AG09319 (cell line): ENCODE measurements at places on chromosomes 1 and 21.

DNA sequence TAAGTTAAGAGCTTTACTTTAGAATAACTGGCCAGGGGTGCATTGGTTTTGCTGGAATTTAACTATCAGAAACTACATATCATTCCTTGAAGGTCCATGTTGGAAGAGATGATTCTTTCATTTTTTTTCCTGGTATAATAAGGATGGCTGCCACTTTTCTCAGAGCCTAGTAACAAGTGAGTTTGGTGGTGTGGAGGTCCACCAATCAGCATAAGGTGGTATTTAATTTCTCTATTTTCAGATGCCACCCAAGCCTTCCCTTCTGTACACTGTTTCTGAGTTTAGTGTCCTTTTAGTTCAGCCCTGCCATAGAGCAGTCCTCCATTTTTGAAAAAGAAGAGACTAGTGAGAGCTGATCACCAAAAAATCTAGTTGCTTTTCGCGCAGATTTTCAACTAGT lies 386.3 kb downstream of the USP25 start:
- no peak for DNase-seq

DNA sequence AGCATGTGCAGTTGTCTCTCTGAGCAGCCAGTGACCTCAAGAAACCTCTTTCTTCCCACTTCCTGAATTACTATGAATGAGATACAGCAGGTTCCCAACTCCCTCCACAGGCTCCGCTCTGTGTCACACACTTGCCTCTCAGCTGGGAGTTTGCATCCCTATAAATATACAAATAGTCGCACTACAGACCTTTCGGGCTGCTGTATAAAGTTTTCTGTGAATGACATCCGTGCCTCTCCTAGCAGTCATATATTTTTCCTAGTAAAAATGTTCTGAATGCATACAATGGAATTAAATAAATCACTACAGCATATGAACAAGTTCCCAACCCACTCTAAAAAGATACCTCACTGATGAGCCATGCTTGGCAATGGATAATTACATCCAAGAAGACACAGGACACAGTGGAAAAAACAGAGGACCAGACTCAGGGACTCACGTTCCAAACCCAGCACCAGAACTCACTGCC lies 66.8 kb downstream of the CAPZB start:
- DNase-seq = no peak

GRCh38 chr1:78171736-78172590 lies 126.2 kb downstream of the GIPC2 start:
- DNase-seq = no peak

DNA sequence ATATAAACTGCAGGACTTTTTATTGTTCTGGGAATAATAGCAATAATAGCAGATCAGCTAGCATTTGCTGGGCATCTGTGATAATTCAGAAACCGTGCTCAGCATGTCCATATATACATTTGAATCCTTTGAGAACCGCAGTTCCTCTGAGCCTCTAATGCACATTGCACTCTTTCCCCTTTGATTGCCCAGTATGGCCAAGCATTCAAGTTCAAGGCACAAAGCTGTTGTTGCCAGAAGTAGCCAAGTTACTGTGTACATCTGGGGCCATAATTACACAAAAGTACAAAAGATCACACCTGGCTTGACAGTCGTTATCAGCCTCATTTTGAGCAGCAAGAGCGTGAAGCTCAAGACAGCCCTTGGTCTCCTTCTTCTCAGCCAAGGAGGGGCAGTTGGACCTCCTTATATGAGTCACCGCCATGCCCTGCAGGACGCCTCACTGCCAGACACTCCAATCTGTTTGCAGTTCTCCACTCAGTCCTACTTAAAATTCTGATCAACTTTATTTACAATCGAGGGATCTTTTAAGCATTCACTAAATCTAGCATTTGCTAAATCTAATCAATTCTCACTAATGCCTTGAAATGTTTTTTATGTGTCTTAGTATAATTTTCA lies 216.0 kb downstream of the SLC35F3 start:
- no peak for DNase-seq

- no peak for DNase-seq
These were observed 17.4 kb downstream of the MIGA1 start for GRCh38 chr1:77796695-77797405.

GRCh38 chr1:17437580-17438317 lies 1.7 kb downstream of the RCC2 start:
- no peak for DNase-seq

DNA sequence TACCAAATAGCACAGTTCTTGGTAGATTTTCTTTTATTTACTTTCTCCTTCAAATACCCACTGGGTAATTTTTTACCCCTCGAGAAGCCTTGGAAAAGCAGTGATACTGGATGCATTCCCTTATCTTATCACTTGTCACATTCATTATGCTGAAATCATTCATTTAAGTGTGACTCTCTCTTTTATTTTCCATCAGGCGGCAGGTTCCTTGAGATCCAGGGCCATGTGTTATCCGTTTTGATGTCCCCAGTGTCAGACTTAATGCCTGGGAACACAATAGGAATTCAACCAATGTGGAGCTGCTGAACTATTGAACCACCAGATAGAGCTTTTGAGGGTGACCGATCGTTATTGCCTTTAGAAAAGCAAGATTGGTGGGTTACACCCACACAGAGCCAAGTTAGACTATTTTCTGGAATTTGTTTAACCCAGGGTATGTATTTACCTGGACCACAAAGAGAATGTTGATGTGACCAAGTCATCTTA lies 51.5 kb upstream of the ATP5PO start:
- DNase-seq = no peak

- DNase-seq = no peak
These were observed 9.6 kb downstream of the WRAP73 start for GRCh38 chr1:3640121-3640837.

GRCh38 chr21:42533306-42533962 lies 19.8 kb downstream of the SLC37A1 start:
- no peak for DNase-seq

DNA sequence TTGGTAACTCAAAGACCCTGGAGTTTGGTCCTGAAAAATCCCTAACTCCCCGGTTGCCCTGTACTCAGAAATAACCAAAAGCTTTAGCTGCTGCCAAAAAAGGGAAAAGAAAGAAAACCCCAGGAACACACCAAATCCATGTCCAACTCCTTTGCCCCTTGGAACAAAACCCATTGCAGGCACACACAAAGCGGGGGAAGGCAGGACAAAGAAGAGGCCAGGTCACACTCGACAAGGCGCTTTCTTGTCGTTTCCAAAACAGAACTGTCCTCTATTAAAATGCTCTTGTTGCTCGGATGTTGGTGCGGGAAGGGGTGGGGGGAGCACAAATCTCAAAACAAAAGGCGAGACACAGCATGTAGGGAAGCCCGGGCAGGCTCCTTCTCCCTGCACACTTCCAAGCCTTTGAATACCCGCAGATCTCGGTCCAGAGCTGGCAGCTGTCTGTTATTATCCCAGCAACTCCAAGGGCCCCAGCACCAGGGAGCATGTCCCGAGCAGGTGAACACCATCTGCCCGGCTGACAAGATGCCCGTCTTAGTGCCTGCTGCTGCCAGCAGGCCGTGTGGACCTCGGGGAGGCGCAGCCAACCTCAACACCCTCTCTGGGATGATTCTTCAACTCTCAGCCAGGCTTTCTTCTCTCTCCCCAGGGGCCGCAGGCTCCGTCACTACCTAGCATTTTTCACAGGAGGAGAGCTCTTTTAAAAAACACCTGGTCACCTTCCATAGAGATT lies 96.4 kb downstream of the SSBP3 start:
- DNase-seq = no peak

DNA sequence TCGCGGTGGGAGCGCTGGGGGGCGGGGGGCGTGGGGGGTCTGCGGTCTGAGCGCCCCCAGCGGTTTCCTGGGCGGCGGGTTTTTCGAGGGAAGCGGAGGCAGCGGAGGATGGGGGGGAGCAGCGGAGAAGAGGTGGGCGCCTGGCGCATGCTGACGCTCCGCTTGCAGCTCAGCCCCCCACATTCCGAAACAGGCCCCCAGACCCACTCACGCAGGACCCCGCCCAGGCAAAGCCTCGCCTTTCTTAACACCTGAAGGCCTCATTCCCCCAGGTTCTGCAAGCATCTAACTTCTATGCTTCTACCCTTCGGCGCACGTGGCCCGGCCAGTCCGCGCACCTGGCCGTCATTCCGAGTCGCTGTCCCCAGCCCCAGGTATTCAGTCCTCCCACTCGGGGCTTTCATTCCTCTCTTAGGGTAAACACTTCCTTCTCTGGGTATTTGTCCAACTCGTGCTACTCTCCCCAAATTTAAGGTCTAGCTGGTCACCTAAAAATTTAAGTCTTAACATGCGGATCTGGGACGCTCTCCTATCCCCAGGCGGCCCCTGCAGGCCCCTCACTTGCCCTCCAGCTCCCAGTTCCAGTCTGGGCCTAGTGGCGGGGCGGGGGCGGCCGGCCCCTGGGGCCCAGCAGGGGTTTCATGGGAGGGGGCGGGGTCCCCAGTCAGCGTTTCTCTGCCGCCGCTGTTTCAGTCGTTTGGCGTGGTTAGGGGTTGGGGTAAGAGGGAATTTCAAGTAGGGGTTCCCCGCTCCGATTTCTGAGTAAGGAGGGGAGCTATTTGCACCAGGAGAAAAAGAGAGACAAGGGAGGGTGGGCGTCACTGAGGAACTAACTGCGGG lies 2.8 kb upstream of the ZBTB7B start:
- DNase-seq = no peak

DNA sequence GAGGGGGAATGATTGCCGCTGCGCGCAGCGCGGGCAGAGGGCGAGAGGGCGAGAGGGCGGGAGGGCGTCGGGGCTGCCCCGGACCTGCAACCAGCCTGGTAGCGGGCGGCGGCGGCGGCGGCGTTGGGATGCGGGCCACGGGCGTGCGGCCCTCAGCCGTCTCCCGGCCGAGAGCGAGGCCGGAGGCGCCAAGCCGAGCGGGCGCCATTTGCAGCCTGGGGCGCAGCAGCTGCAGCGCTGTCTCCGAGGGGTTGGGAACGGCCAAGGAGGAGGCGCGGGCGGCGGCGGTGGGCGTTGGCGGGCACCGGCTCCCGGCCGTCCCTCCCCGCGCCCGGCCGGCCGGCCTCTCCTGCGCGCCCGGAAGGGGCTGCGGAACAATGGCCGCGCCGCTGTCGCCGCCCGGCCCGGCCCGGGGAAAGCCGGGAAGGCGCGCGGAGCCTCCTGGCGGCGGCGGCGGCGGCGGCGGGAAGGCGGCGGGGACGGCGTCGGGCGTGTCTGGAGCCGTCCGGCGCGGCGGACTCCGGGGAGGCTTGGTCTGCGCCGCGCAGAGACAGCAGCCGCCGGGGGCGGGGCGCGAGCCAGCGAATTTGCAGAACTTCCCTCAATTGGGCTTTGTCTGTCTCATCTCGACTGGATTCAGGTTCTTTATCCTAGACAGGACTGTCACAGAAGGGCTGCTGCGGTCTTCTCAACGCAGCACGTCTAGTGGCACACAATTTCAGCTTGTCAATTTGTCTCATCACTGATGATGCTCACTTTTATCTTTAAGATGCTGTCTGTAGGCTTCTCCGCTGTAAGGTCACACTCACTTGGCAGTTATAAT lies 35.7 kb downstream of the ZBTB8B start:
- no peak for DNase-seq

DNA sequence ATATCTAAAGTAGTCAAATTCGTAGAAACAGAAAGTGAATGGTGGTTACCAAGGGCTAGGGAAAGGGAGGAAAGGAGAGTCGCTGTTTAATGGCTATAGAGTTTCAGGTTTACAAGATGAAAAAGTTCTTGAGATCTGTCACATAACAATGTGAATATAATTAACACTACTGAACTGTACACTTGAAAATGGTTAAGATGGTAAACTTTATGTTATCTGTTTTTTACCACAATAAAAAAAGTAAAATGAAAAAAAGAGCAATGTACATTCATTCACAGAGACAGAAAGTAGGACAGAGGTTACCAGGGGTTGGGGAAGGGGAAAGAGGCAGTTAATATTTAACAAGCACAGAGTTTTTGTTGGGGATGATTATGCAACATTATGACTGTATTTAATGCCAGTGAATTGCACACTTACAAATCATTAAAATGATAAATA lies 53.3 kb upstream of the SEC16B start:
- no peak for DNase-seq
